ENCODE measurements at places on chromosomes 16 and 17. TPM values are rescaled to one million over a fixed set of nuclear protein-coding genes. Genes with fewer than 3 reads are reported as not detected.

NUDT21 gene
- polyA plus RNA-seq, result 129 TPM

ZP2 gene
- polyA plus RNA-seq, result not detected

HEATR3 gene
- 20.3 TPM for polyA plus RNA-seq

CXCL16 gene
- 16.1 TPM for polyA plus RNA-seq

CPHXL2 gene
- polyA plus RNA-seq, result not detected

SDR42E1 gene
- polyA plus RNA-seq, result 20.0 TPM

CDRT15 gene
- polyA plus RNA-seq, result 2.0 TPM

LGALS3BP gene
- polyA plus RNA-seq, result 143 TPM

Data from renal pelvis (tissue), 12 donors.